ENCODE measurements at places on chromosomes 6 and 20.

- H3K4me1 ChIP-seq: peaks cover 10% of the 10 kb centered on the region
- no peaks in the 10 kb centered on the region for H3K27me3 ChIP-seq
- DNase-seq: no peak
Measured at GRCh38 chr20:64114356-64114971, 7.1 kb upstream of the NPBWR2 start.

DNA sequence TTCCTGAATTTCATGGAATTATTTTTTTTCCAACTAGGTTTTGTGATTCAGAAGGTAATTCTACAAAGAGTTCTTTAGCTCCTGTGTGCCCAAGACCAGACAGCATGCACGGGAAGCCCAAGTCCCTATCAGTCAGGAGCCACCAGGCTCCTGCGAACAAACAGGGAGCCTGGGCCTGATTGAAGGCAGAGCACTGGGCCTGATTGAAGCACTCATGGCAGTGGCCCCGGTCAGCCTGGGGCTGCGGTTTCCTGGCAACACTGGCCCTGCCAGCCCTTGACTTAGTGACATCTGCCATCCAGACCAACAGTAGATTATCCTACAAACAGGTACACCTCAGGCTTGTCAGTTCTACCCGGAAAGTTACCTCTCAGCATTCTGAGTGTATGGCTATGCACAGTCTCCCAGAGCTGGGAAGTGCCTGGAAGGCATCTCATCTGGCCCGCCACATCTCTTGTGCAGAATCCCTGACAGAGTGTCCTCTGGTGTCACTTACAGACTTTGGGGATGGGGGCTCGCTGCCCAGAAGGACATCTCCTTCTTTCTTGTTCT lies 133.8 kb downstream of the VEGFA start:
- no peaks in the 10 kb centered on the region for H3K36me3 ChIP-seq
- H3K4me3 ChIP-seq: no peak overlapping the region
- no peaks in the 10 kb centered on the region for H3K4me1 ChIP-seq
- H3K27me3 ChIP-seq: peaks cover 11% of the 10 kb centered on the region
- no peak for DNase-seq
- no peak overlapping the region for H3K27ac ChIP-seq

DNA sequence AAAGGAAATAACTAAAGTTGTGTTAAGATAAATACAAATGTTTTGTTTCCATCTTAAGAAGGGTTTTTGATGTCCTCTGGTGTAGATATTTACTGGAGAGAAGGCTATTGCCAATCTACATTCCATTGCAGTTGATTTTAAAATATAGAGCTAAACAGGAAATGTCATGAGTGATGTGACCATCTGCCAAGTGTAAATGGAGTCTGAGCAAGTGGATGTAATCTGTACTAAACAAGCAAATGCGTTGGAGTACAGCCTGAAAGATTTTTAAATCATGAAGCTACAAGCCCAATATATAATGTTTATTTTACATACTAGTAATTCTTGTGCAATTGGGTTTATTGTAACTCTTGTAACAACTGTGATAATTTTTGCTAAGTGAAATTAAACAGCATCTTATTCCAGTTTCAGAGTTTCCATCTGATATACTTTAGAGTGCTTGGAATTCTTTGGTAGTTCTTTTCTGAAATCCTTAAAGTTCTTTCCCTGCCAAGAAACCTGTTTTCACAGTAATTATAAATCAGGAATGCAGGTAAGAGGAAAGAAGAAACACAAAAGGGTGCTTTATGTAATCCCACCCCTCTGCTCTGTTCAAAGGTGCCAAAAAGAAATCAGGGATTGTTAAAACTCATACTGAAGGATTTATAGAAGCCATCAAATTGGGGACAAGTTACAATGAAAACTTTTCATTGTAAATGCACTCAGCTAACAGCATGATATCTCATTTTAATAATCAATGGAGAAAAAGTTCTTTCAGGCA lies 47.2 kb upstream of the FLRT3 start:
- no peak overlapping the region for H3K27ac ChIP-seq
- no peaks in the 10 kb centered on the region for H3K27me3 ChIP-seq
- no peak for DNase-seq
- H3K4me3 ChIP-seq: no peak overlapping the region

- no peak overlapping the region for H3K27ac ChIP-seq
- H3K36me3 ChIP-seq: no peaks in the 10 kb centered on the region
- DNase-seq: no peak
- H3K4me3 ChIP-seq: no peak overlapping the region
Measured at GRCh38 chr20:23917024-23917725, 37.6 kb upstream of the CST5 start.

DNA sequence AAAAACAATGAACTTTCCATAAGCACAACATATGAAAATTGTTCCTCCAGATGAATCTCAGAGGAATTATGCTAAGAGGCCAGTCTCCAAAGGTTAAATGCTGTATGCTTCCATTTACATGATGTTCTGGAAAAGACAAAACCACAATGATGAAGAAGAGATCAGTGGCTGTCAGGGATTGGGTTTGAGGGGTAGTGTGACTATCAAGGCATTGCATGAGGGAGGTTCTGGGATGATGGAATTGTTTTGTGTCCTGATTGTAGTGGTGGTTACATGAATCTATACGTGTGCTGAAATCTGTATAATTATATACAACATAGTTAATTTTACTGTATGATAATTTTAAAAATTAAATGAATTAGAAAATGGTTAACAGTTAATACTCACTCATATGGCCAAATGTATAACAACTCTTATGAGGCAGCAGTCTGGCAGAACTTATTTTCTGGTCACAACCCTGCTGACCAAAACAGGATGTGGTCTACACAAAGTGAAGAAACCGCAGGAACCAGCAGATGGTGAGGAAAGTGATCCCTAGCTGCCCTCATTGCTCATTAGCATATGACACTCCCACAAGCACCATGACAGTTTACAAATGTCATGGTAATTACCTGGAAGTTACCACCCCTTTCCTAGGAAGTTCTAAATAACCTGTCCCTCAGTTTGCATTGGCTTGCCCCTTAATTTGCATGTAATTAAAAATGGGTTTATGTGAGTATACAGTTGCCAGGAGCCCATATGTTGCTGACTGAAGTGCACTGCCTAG lies 31.9 kb downstream of the NSFL1C start:
- H3K27me3 ChIP-seq: no peaks in the 10 kb centered on the region
- no peaks in the 10 kb centered on the region for H3K36me3 ChIP-seq
- H3K4me3 ChIP-seq: peak overlapping the region; percentile 56
- no peak for DNase-seq
- no peak overlapping the region for H3K27ac ChIP-seq

DNA sequence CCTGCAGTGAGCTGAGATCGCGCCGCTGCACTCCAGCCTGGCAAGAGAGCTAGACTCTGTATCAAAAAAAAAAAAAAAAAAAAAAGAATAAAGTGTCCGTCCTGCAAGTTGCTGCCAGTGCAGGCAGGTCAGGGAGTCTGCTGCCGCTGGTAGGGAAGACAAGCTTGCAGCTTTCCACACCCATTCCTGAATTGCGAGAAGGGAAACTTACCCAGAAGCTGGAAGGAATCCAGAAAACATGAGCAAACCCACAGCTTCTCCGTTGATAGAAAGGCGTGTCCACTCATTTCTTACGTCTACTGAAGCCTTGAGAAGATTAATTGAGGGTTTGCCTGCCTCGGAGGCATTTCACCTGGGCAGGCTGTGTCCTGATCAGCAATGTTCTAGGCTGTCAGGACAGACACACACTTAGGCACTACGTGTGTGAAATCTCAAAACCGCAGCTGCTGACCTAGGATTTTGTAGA lies 61.6 kb upstream of the DSP start:
- no peaks in the 10 kb centered on the region for H3K4me1 ChIP-seq
- no peak for DNase-seq
- H3K27ac ChIP-seq: no peak overlapping the region
- H3K27me3 ChIP-seq: no peaks in the 10 kb centered on the region
- no peaks in the 10 kb centered on the region for H3K36me3 ChIP-seq

- H3K4me3 ChIP-seq: no peak overlapping the region
- no peaks in the 10 kb centered on the region for H3K36me3 ChIP-seq
- H3K27ac ChIP-seq: no peak overlapping the region
- peaks cover 8% of the 10 kb centered on the region for H3K4me1 ChIP-seq
- DNase-seq: no peak
Measured at GRCh38 chr20:24697411-24697810, 228.0 kb downstream of the SYNDIG1 start.

DNA sequence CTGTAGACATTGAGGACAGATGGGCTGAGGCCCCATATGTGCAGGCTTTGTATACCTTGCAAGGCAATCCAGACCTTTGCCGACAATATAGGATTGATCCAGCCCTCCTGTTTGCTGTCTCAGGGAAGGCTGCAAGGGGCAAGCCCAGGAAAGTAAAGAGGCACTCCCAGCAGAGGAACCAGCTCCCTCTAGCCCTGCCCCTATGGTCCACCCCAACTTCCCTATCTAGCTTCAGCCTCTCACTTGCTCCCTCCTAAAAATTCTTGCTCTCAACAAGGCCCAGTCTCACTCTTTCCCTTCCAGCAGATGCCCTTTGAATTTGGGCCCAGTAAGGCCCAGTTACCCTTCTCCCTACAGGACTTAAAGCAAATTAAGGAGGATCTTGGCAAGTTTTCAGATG lies 92.6 kb downstream of the JARID2 start:
- H3K36me3 ChIP-seq: no peaks in the 10 kb centered on the region
- peaks cover 62% of the 10 kb centered on the region for H3K4me1 ChIP-seq
- H3K27ac ChIP-seq: peak overlapping the region; percentile 21
- no peaks in the 10 kb centered on the region for H3K27me3 ChIP-seq
- no peak for DNase-seq

- H3K27ac ChIP-seq: no peak overlapping the region
- peaks cover 2% of the 10 kb centered on the region for H3K27me3 ChIP-seq
- no peaks in the 10 kb centered on the region for H3K36me3 ChIP-seq
- no peak overlapping the region for H3K4me3 ChIP-seq
Measured at GRCh38 chr20:24001712-24002405, 13.3 kb upstream of the GGTLC1 start.

- no peak overlapping the region for H3K27ac ChIP-seq
- no peaks in the 10 kb centered on the region for H3K27me3 ChIP-seq
- no peak for DNase-seq
- no peak overlapping the region for H3K4me3 ChIP-seq
Measured at GRCh38 chr6:23176883-23177282, 607.5 kb downstream of the HDGFL1 start.

- no peaks in the 10 kb centered on the region for H3K27me3 ChIP-seq
- no peak for DNase-seq
- peak overlapping the region; percentile 81 for H3K27ac ChIP-seq
Measured at GRCh38 chr6:158769771-158770432, 49.3 kb downstream of the EZR start.

DNA sequence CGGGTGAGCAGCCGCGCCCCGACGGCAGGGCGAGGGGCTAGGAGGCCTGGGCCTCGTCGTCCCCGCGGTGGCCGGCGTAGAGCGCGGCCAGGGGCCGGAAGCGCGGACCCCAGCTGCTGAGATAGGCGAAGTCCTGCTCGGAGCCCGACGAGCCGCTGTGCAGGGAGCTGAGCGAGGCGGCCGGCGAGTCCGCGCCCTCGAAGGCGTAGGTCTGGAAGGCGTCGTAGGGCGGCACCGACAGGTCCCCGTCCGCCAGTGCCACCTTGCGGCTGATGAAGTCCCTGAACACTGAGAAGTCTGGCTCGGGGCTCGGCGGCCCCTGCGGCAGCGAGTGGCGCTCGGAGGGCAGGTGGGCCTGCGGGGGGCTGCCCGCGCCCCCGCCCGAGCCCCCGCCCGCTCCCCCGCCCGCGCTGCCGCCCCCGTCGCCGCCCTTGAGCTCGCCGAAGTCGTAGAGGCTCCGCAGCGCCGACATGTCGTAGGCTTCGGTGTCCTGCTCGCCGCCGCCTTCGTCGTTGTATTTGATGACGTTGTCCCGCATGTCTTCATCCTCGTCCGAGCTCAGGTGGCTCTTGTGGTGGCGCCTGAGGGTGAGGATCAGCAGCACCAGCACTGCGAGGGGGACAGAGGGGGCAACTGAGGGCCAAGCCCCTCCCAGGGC lies 56.5 kb downstream of the CD40 start:
- no peak overlapping the region for H3K27ac ChIP-seq
- H3K27me3 ChIP-seq: peaks cover 28% of the 10 kb centered on the region
- peak overlapping the region; percentile 35 for H3K4me3 ChIP-seq

- DNase-seq: no peak
- H3K4me3 ChIP-seq: peak overlapping the region; percentile 86
- H3K27me3 ChIP-seq: peaks cover 3% of the 10 kb centered on the region
- no peaks in the 10 kb centered on the region for H3K36me3 ChIP-seq
- peaks cover 4% of the 10 kb centered on the region for H3K4me1 ChIP-seq
Measured at GRCh38 chr6:87407561-87407900, 241 bp upstream of the CFAP206 start.

DNA sequence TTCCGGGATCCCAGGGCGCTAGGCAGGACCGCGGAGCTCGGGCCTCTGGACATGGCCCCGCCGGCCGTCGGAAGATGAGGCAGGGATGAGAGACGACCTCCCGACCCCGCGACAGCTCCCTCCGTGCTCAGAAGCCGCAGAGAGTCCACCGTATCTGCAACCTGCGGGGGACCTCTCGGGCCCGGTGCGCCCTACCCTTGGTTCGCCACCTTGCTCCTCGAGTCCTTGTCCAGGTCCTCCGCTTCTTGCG lies 301 bp downstream of the PPP1R3D start:
- H3K27ac ChIP-seq: peak overlapping the region; percentile 95
- H3K27me3 ChIP-seq: no peaks in the 10 kb centered on the region
- DNase-seq: peak; percentile 29
- peaks cover 9% of the 10 kb centered on the region for H3K36me3 ChIP-seq

- H3K27me3 ChIP-seq: no peaks in the 10 kb centered on the region
- H3K36me3 ChIP-seq: peaks cover 11% of the 10 kb centered on the region
- peaks cover 13% of the 10 kb centered on the region for H3K4me1 ChIP-seq
- no peak for DNase-seq
- no peak overlapping the region for H3K4me3 ChIP-seq
Measured at GRCh38 chr6:15473741-15474161, 189.1 kb downstream of the DTNBP1 start.

GRCh38 chr6:138509371-138509770 lies 10.1 kb upstream of the NHSL1 start:
- H3K27me3 ChIP-seq: peaks cover 9% of the 10 kb centered on the region
- H3K36me3 ChIP-seq: no peaks in the 10 kb centered on the region

Data from memory B cell (primary cell).